ENCODE measurements at places on chromosomes 6 and 20. TPM values are rescaled to one million over a fixed set of nuclear protein-coding genes. Genes with fewer than 3 reads are reported as not detected.

The CDKAL1 gene
- 23.1 TPM for total RNA-seq

The PAK5 gene
- total RNA-seq, result not detected

The ECT2L gene
- not detected for total RNA-seq

The SLC17A1 gene
- not detected for total RNA-seq

The GSTA3 gene
- not detected for total RNA-seq

The PHACTR3 gene
- total RNA-seq, result not detected

The EFCAB8 gene
- total RNA-seq, result not detected

The NNAT gene
- 1.2 TPM for total RNA-seq

The MRAP2 gene
- 4.9 TPM for total RNA-seq

The PTCHD4 gene
- 1.5 TPM for total RNA-seq

The TTLL9 gene
- total RNA-seq, result under 0.01 TPM

The NKX2-4 gene
- total RNA-seq, result not detected

The FAM120B gene
- 15.3 TPM for total RNA-seq

The CYP39A1 gene
- 0.44 TPM for total RNA-seq

The TFAP2A gene
- total RNA-seq, result not detected

The APOBEC2 gene
- not detected for total RNA-seq

The POM121L2 gene
- not detected for total RNA-seq

The SDC4 gene
- 129 TPM for total RNA-seq

The BMP6 gene
- 3.7 TPM for total RNA-seq

The SLC13A3 gene
- total RNA-seq, result 3.1 TPM

The HRH3 gene
- total RNA-seq, result not detected

The INSM1 gene
- total RNA-seq, result not detected

The KCNK16 gene
- not detected for total RNA-seq

The DHX16 gene
- 39.2 TPM for total RNA-seq

The OR2J3 gene
- not detected for total RNA-seq

The DHX35 gene
- total RNA-seq, result 15.2 TPM

The HLA-DQB1 gene
- total RNA-seq, result not detected

The TEAD3 gene
- 12.5 TPM for total RNA-seq

The RAET1L gene
- total RNA-seq, result not detected

The MAS1 gene
- total RNA-seq, result not detected

The GPANK1 gene
- total RNA-seq, result 13.0 TPM

The GJA1 gene
- 355 TPM for total RNA-seq

The ALDH5A1 gene
- total RNA-seq, result 1.3 TPM

The RTEL1 gene
- total RNA-seq, result 15.9 TPM

The TCF21 gene
- 1.9 TPM for total RNA-seq

The BTN1A1 gene
- not detected for total RNA-seq

The SIM1 gene
- not detected for total RNA-seq

The OXT gene
- not detected for total RNA-seq

The COL9A3 gene
- total RNA-seq, result 0.11 TPM

The ADAT2 gene
- total RNA-seq, result 6.1 TPM

The ZBTB2 gene
- 7.5 TPM for total RNA-seq

The BMP5 gene
- not detected for total RNA-seq

The MCCD1 gene
- total RNA-seq, result not detected

The SEL1L2 gene
- total RNA-seq, result not detected

The SNAP91 gene
- 2.9 TPM for total RNA-seq

The NUDT3 gene
- total RNA-seq, result 17.4 TPM

The KCNB1 gene
- total RNA-seq, result under 0.01 TPM

The ZNF337 gene
- 14.4 TPM for total RNA-seq

The CEP43 gene
- 35.5 TPM for total RNA-seq

The PRR18 gene
- total RNA-seq, result not detected
